Endothelial cell (in vitro differentiated cells): ENCODE measurements at places on chromosomes 7 and 10.
A peak's percentile ranks its signal among the peaks of the same experiment; 100 is the strongest.

- H3K36me3 ChIP-seq = no peaks in the 10 kb centered on the region
- DNase-seq = no peak
- H3K27ac ChIP-seq = no peak overlapping the region
These were observed 34.6 kb upstream of the PSMG3 start for GRCh38 chr7:1604383-1604782.

GRCh38 chr10:28714401-28715053, 37.2 kb downstream of the BAMBI start:
- peaks cover 3% of the 10 kb centered on the region for H3K4me1 ChIP-seq
- no peak overlapping the region for H3K4me3 ChIP-seq
- no peak overlapping the region for H3K27ac ChIP-seq
- no peak for DNase-seq
- H3K27me3 ChIP-seq = no peaks in the 10 kb centered on the region

DNA sequence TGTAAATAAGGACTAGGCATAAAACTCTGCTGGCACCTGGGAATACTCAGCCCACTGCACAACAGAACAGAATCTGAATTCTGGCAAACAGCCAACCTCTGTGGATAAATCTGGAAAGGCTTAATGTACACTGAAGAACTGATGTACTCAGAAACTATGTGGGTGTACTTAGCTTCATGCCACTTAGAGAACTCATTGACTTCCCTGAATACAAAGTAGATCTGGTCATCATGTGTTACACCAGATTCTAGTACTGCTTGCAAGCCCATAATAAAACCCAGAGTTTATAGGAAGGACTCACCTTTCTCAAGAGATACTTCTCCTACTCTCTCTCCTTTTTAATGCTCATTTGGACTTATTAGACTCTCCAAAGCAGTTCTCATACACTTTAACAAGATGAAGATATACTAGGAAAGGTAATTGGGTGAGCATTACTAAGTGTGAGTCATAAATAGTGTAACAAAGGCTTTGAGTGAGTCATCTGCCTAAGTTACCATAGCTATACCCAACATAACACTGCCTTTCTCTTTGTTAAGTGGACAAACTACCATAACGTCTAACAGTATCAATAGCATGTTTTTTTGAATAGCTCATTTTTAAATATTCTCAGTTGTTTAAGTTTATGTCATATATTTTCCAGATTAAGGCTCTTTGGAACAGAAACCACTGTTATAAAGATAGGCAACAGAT, 309.1 kb downstream of the MDFIC start:
- no peak overlapping the region for H3K4me3 ChIP-seq
- H3K4me1 ChIP-seq = no peaks in the 10 kb centered on the region
- no peaks in the 10 kb centered on the region for H3K36me3 ChIP-seq
- DNase-seq = no peak
- H3K27ac ChIP-seq = no peak overlapping the region
- H3K27me3 ChIP-seq = no peaks in the 10 kb centered on the region

DNA sequence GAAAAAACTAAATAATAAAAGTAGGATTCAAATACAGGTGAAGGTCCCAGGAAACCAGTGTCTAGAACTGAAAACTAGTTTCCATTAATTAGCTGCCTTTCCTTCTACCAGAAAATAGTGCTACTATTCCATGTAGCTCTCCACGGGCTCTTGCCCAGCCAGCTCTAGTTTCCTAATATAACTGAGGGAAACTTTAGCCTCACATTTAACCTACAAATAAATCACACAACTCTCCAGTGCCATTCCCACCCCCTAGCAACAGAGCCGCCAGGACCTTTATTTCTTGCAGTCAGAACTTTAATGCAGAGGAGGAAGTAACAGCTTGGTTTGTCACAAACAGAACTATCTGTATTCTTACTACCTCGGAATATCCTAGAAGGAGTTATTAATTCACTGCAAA, 10.3 kb downstream of the TOMM7 start:
- H3K27ac ChIP-seq = peak overlapping the region; percentile 50
- H3K27me3 ChIP-seq = no peaks in the 10 kb centered on the region
- peaks cover 9% of the 10 kb centered on the region for H3K4me1 ChIP-seq

DNA sequence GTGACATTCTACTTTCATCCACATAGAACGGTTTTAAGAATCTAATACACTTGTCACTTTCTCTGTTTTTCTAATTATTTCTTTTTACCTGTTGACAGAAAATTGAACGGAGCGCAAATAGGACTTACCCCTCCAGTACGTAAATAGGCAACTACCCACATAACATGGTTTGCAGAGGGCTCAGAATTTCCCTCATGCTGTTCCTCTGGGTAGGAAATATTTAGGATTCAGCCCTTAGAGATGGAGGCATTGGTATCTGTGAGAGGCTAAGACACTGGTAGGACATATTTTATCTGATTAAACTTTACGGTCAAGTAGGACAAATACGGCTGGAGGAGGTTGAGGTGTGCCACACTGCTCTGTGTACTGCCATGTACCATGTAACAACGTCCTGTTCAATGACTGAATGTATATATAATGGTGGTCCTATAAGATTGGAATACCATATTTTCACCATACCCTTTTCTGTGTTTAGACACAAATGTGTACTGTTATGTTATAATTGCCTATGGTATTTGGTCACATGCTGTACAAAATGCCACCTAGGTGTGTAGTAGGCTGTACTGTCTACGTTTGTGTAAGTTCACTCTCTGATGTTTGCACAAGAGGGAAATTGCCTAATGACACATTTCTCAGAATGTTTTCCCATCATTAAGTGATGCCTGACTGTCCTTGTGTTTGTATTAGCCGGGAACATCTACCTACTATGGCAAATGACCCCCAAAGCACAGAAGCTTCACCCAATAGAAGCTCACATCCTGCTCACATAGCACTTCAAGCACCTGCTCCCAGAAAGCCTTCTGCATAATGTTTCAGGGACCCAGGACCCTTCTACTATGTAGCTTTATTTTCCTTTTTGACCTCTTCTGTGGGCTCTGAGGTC, 429.4 kb upstream of the AKR1E2 start:
- peaks cover 2% of the 10 kb centered on the region for H3K27me3 ChIP-seq
- H3K36me3 ChIP-seq = no peaks in the 10 kb centered on the region
- no peak overlapping the region for H3K27ac ChIP-seq
- H3K4me1 ChIP-seq = no peaks in the 10 kb centered on the region
- no peak for DNase-seq

GRCh38 chr7:21898265-21898930, 47.3 kb downstream of the CDCA7L start:
- no peak for DNase-seq

DNA sequence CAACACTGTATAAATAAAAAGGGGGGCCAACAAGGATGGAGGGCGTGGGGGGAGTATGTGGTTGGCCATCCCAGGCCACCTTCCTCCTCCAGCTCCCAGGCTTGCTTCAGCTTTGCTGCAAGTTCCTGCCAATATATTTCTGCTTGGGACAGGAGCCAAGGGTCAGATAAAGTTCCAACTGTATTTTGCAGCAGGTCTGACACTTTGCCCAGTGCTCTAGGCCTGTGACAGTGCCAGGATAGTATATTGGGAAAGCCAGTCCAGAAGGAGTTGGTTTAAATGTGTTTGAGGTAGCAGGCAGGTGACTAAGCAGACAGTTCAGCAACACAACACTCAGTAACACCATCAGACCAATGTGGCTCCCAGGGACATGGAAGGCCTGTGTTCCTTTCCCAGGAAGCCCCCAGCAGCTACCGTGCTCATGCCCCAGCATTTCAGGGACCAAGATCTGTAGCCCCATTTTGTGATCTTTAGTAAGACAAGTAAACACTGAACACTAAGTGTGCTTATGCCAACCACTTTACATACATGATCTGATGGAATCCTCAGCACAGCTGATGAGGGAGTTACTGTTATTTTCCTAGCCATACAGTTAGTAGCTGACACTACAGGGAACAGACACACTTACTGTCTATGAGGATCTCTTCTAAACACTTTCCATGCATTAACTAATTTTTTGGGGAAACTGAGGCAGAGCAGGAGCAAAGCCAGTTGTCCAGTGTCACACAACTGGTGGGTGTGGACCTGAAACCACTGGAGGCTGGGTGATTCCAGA, 38.9 kb downstream of the DNAJB12 start:
- H3K36me3 ChIP-seq = no peaks in the 10 kb centered on the region
- peaks cover 38% of the 10 kb centered on the region for H3K4me1 ChIP-seq
- H3K27ac ChIP-seq = peak overlapping the region; percentile 45

DNA sequence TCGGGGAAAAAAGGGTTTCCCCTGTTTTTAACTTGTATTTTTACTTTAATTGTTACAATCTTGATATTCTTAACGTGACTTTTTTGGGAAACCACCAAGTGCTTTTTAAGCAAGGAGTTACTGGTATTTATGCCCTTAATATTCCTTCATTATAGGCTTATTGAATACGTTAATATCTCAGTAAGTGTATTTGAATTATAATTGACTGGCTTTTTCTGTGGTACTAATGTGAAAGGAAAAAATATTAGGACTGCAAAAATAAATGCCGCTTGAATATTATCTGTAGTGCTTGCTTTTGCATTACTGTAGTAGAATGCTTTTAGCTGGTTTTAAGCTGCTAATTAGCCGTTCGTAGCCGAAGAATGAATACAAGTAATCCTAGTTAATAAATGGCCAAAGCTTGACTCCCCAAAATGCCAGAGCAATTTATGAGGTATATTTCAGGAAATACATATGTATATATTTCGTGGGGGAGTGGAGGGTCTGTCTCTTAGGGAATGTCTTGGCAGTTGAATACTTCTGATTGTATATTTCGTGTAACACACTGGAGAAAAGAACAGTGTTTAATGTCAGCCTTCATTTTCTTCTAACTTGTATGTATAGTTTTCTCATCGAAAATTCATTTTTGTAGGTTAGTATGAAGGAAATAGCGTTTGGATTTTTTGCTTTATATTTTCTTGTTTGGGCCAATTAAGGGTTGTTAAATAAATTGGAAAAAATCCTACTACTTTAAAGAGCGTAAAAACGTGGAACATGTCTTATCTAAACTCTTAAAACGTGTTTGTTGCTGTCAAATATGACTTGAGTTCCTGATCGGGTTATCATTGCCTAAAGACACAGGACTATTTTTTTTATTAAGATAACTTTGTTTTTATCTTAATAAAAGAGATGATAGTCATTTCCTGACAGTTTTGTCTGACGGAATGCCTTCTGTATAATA, 1.5 kb downstream of the PDCD4 start:
- H3K4me1 ChIP-seq = peaks cover 38% of the 10 kb centered on the region
- peaks cover 16% of the 10 kb centered on the region for H3K36me3 ChIP-seq
- peaks cover 19% of the 10 kb centered on the region for H3K27me3 ChIP-seq
- no peak for DNase-seq
- peak overlapping the region; percentile 94 for H3K27ac ChIP-seq
- H3K4me3 ChIP-seq = peak overlapping the region; percentile 94

- H3K27me3 ChIP-seq = peaks cover 5% of the 10 kb centered on the region
- peak; percentile 69 for DNase-seq
- no peak overlapping the region for H3K4me3 ChIP-seq
- no peak overlapping the region for H3K27ac ChIP-seq
- H3K4me1 ChIP-seq = peaks cover 5% of the 10 kb centered on the region
These were observed 48.2 kb downstream of the COL26A1 start for GRCh38 chr7:101410743-101411507.

GRCh38 chr7:117132321-117133120, 179.2 kb downstream of the ST7 start:
- peak overlapping the region; percentile 78 for H3K27ac ChIP-seq
- H3K4me1 ChIP-seq = peaks cover 24% of the 10 kb centered on the region
- H3K27me3 ChIP-seq = no peaks in the 10 kb centered on the region
- H3K4me3 ChIP-seq = no peak overlapping the region
- DNase-seq = no peak

- no peak overlapping the region for H3K27ac ChIP-seq
- no peaks in the 10 kb centered on the region for H3K4me1 ChIP-seq
- DNase-seq = no peak
- no peaks in the 10 kb centered on the region for H3K36me3 ChIP-seq
- no peak overlapping the region for H3K4me3 ChIP-seq
These were observed 115.4 kb downstream of the TMEM178B start for GRCh38 chr7:141189231-141189630.

DNA sequence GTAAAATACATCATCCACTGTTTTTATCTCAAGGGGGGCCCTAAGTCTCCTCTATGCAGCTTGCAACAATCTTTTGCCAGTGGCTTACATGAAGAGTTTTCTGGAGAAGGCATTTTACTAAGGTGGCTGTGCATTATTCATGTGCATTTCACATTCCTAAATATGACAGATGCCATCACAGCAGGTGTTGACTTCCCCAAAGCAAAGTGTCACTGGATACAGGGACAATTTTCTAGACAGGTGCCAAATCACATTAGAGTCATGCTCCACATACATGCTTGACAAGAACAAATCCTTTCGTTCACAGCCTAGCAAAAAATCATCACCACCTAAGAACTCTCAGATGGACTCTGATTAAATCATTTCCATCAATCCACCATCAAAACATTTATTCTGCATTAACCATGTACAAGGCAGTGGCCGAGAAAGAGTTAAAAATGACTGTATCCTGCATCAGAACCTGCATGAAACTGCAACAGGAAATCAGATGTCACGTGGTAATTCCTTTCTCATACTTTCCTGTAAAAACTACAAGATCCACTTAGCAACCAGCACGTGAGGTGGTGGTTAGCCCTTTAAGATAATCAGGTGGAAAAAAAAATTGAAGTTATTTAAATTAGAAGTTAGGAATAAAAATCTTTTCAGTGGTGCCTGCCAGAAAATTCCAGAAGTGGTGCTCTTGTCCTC, 88.2 kb upstream of the AFAP1L2 start:
- H3K27ac ChIP-seq = peak overlapping the region; percentile 50
- H3K36me3 ChIP-seq = peaks cover 8% of the 10 kb centered on the region
- peaks cover 30% of the 10 kb centered on the region for H3K4me1 ChIP-seq
- no peak overlapping the region for H3K4me3 ChIP-seq

GRCh38 chr7:141646826-141647480, 55.0 kb downstream of the DENND11 start:
- H3K27me3 ChIP-seq = peaks cover 3% of the 10 kb centered on the region
- H3K27ac ChIP-seq = no peak overlapping the region
- H3K4me3 ChIP-seq = no peak overlapping the region
- peaks cover 13% of the 10 kb centered on the region for H3K4me1 ChIP-seq
- no peak for DNase-seq
- peaks cover 1% of the 10 kb centered on the region for H3K36me3 ChIP-seq

- no peaks in the 10 kb centered on the region for H3K36me3 ChIP-seq
- no peaks in the 10 kb centered on the region for H3K27me3 ChIP-seq
- H3K27ac ChIP-seq = no peak overlapping the region
- no peaks in the 10 kb centered on the region for H3K4me1 ChIP-seq
- H3K4me3 ChIP-seq = no peak overlapping the region
These were observed 64.9 kb upstream of the SHH start for GRCh38 chr7:155877167-155877566.

DNA sequence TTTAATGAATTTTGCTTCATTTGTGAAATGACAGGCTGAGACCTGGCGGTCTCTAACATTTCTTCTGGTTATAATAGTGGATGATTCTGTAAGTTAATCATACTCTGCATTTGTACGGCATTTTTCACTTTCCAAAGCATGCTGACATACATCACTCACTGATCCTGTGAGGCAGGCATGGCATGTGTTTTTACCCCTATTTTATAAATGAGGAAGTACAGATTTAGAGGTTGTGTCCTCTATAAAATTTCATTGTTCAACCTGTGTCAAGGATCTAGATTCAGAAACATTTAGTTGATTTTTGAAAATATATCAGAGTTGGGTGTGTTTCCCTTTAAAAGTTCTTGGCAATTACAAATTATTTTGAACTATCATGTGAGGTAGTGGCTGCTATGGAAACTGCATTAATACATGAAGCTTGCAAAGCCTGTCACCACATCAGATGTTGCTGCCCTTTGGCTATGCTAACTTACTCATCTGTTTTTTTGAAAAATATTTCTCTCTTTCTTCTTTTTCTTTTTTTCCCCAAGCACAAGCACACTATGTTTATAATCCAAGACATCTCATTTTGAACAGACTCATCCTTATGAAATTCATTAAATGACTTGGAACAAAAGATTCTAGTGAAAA, 172.7 kb downstream of the GNAI1 start:
- no peak for DNase-seq
- no peaks in the 10 kb centered on the region for H3K27me3 ChIP-seq
- H3K4me1 ChIP-seq = peaks cover 5% of the 10 kb centered on the region
- no peak overlapping the region for H3K4me3 ChIP-seq
